Bronchial epithelial cell (primary cell): ENCODE measurements at places on chromosomes 13 and 19. TPM values are rescaled to one million over a fixed set of nuclear protein-coding genes. Genes with fewer than 3 reads are reported as not detected.

DNA sequence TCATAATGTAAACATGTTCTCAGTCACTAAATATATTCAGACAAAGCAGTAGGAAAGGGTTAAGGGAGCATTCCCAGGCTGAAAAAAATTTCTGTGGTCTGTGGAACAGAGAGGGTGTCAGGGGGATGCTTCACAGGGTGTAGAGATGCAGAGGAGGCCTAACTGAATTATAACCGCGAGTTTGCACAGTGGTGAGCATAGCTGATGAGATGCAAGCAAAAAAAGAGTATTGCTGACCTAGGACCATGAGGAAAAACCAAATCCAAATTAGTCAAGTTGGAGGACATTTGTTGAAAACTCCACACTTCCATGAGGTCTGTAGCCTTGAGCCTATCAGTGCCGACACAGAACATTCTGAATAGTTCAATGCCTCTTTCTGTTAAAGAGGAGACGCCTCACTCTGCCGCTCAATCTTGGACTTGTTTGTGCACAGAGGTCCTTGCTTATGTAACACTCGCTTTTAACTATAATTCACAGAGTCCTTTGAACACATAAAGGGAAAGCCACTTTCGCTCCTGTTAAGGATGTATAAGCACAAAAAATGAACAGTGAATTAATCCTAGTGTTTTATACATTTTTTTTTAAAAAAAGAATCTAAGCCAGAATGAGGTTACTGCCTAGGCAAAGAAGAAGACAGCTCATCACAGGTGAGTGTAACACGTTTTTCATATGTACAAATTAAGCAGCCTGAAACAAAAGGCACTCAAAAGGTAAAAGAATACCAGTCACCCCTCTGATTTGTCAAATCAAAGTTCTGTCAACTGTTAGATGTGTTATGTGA, 25.8 kb upstream of the INTS6 start:
- no peak for DNase-seq

- peak; percentile 96 for DNase-seq
Measured at GRCh38 chr13:40453351-40454021, 213.0 kb downstream of the FOXO1 start.

GRCh38 chr13:50740052-50740741, 103.3 kb downstream of the DLEU7 start:
- DNase-seq, result no peak

Gene SWSAP1
- 0.53 and 0.90 TPM in 2 replicates for total RNA-seq

GRCh38 chr13:99948411-99948810, 23.2 kb downstream of the ZIC5 start:
- DNase-seq, result no peak

Gene ZNF577
- total RNA-seq, result 5.5 and 6.8 TPM in 2 replicates

- DNase-seq, result no peak
Measured at GRCh38 chr19:31074199-31075125, 274.8 kb downstream of the TSHZ3 start.

Gene KLK12
- 26.1 TPM in 1 of 2 replicates, not detected in the other for total RNA-seq

Gene UBE2L5
- total RNA-seq, result not detected in 2 replicates

DNA sequence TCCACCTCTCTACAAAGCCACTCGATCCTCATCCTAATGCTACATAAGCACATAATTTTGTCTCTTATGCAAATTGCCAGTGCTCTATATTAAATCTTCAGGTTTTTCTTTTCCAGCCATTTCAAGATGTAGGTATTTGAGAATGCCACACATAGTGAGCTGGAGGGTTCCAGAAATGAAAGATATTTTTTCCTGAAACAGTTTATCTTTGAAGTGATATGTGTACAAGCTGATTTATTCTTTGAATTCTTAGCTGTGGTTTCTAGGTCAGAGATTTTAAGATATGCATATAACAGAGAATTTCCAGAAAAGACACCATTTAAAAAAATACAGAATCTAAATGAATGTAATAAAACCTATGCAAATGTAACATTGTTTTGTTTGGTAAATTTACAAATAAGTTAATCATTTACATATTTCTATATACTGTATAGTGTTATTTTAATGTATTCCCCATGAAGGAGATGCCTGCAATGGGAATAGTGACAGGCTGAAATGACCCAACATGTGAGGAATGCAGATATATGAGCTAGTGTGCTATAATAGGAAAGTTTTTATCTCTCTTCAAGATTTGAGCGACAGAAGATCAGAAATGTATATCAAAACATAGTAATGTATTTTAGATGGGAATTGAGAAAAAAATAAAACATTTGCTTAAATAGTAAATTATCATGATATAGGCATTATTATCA, 570.2 kb downstream of the SLITRK1 start:
- DNase-seq, result no peak

Gene TRIP10
- total RNA-seq, result 67.7 and 79.5 TPM in 2 replicates

- DNase-seq, result no peak
Measured at GRCh38 chr13:109654341-109655205, 131.8 kb downstream of the IRS2 start.

Gene SIGLECL1
- not detected in 2 replicates for total RNA-seq

Gene SYMPK
- 27.9 and 29.7 TPM in 2 replicates for total RNA-seq

GRCh38 chr19:3324405-3324856, 42.0 kb upstream of the NFIC start:
- DNase-seq, result no peak
